NCI-H1048 (cell line): ENCODE measurements at places on chromosomes 12 and 14.

DNA sequence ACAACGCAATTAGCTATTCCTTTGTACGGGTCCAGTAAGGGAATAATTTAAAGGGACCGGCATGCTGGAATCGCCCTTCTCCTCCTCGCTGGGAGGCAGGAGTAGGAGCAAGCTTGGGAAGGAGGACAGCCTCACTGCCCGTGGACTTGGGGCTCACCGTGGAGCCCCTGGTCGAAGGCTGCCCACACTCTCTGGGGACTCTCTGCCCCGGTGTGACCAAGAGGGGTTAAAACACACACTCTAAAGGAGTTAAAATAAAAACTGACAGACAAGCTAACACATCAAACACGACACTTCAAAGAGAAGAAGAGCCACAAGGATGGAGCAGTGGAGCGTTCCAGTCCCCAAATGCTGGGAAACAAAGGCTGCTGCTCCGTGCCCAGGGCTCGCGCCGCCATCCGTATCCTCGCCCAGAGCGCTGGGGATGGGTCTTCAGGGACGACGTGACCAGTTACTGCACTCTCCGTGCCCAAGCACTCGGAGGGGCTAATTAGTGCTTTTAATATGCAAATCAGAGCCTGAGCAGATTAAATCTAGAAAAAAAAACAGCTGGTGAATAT lies 123.3 kb downstream of the PAPOLA start:
- DNase-seq: no peak

DNA sequence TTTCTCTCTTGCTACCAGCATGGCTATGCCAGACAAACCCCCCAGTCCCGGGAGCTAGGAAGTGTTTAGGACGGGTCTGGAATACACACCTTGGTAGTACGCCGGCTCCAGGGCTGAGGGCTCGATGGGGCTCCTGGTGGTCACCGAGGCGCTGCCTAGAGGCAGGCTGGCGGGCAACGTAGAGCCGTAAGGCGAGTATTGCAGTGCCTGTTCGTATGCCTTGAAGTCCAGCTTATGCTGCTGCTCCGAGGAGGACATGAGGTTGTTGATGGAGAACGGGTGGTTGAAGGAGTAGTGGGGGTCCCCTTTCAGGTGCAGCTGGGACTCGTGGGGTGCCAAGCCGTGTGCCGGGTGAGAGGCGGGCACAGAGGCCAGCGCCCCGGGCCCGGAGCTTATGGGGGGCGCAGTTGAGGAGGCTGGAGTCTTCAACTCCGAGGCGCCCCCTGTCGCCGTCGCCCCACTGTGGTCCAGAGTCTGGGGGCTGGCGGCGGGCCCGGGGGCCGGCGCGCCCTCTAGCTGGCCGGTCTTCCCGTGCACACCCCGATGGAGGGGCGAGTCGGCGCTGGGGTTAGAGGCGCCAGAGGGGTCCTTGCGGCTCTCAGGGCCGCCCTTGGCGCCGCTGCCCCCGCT lies 3.6 kb downstream of the FOXA1 start:
- no peak for DNase-seq

- no peak for DNase-seq
Measured at GRCh38 chr14:59098377-59098776, 90.1 kb upstream of the DAAM1 start.

DNA sequence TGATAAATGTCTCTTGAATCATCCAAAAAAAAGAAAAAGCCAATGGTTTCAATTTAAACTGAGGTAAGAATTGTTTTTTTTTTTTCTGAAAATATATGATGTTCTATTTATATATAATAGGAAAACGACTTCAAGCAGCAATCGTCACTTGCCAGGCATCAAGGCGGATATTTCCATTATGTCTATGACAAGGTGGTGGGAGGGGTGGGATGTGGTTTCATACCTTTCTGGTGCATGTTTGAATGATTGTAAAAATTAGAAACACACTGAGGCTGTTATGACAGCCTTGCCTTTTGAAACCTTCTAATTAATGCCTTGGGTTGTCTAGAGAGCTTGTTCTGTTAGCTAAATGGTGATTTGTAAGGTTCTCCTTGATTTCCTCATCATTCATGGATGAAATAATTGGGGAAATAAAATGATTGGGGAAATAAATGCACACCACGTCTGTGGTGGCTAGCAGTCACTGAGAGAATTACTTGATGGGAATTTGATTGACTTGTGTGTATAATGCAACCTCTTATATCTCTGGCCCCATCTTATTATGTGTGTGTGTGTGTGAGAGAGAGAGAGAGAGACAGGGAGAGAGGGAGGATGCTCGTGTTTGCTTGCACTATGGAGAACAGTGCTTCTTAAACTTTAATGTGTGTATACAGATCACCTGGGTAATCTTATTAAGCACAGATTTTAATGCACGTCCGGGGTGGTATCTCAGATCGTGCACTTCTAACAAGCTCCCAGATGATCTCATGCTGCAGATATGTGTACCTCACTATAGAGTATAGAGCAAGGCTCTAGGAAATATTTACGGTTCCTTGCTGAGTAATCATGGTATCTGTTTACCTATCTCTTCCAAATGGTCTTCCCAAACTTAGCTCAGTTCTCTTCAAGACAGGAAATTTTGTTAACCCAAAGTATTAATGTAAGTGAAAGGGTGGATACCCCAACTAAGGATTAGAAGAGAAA lies 502.6 kb downstream of the DIO2 start:
- no peak for DNase-seq

- no peak for DNase-seq
Measured at GRCh38 chr12:69514845-69515244, 44.7 kb downstream of the FRS2 start.

- DNase-seq: no peak
Measured at GRCh38 chr14:104140463-104141331, 2.3 kb downstream of the KIF26A start.

- DNase-seq: no peak
Measured at GRCh38 chr14:79493081-79493645, 718.1 kb downstream of the DIO2 start.

- DNase-seq: no peak
Measured at GRCh38 chr14:69666112-69666511, 54.7 kb downstream of the SUSD6 start.

DNA sequence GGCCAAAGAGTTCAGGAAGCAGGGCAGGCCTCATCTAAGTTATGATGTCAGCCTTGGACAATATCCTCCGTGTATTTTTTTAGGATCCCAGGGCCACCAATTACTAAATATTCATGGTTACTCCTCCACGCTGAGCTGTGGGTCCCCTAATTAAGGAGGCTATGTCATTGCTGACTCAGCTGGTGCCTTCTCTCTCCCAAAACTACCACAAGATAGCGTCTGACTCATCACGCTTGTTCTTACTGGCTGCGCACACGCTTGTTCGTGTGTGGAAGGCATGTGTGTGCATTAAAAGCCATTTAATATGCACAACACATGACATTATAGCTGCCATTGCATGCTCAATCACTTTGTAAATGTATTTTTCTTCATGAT lies 78.3 kb downstream of the GSC start:
- DNase-seq: no peak

DNA sequence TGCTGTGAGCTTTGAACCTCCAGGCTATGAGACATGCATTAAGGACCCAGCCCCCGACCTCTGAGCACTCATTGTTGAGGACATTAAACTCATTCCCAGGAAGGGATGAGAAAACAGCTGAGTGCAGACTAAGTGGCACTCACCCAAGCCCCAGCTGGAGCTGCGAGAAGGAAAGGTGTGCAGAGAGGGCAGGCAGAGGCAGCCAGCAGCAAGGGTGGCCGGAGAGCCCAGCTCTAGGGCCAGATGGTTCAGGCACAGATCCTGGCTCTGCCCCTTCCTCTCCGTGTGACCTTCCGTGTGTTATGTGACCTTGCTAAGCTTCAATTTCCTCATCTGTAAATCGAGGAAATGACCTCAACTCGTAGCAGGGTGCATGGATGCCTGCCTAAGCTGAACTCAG lies 3.7 kb downstream of the TSPAN11 start:
- no peak for DNase-seq

DNA sequence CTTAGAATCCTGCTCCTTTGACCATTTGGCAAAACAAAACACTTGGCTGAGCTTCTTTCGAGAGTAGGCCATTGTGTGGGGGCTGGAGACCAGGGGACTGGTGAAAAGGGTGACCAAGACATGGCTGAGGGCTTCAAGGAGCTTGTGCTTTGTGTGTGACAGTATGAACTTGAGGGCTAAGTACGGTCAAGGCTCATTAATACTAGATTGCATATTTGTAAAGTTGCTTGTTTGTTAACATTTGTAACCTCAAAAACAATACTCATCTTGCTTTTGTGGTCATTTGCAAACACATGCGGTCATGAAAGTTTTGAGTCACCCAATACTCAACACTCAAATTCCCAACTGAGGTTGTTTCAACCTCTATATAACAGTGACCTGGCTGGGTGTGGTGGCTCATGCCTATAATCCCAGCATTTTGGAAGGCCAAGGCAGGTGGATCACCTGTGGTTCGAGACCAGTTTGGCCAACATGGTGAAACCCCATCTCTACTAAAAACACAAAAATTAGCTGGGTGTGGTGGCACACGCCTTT lies 42.5 kb downstream of the ZFYVE26 start:
- no peak for DNase-seq

DNA sequence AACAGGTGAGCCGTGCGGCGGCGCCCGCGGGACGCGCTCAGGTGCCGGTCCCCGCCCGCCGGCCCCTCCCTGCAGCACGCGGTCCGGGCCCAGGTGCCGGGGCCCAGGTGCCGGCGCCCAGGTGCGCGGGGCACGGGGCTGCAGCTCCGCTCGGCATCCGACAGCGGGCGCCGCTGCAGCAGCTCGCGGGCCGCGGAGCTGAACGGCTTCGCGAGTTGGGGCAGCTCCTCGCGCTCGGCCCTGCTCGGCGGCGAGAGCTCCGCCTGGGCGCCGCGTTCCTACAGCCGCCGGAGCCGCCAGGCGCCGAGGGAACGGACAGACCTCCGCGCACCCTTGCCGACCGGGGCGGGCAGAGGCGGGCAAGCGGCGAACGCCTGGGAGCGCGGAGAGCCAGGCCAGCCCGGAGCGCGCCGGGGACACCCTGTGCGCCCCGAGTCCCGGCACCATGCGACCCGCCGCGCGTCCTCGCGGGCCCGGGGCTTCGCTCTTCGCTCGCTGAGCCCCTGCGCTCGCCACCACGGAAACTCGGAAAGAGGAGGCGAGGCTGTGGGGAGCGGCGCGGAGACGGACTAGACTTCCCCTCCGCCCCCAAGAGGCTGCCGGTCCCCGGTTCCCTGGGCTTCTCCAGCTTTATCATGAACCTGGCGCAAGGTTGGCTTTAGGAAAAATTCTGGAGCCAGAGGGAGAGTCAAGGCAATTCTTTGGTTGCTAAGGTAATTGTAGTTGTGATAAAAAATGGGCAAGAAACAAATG lies at the start of gene RGS6:
Gene RGS6, plus strand, starts transcription at position 201 of the 753 bp plus-strand sequence.
- DNase-seq: no peak

GRCh38 chr12:47385653-47386052 lies 305.9 kb upstream of the AMIGO2 start:
- no peak for DNase-seq

- no peak for DNase-seq
Measured at GRCh38 chr14:95197551-95197950, 40.2 kb upstream of the DICER1 start.

DNA sequence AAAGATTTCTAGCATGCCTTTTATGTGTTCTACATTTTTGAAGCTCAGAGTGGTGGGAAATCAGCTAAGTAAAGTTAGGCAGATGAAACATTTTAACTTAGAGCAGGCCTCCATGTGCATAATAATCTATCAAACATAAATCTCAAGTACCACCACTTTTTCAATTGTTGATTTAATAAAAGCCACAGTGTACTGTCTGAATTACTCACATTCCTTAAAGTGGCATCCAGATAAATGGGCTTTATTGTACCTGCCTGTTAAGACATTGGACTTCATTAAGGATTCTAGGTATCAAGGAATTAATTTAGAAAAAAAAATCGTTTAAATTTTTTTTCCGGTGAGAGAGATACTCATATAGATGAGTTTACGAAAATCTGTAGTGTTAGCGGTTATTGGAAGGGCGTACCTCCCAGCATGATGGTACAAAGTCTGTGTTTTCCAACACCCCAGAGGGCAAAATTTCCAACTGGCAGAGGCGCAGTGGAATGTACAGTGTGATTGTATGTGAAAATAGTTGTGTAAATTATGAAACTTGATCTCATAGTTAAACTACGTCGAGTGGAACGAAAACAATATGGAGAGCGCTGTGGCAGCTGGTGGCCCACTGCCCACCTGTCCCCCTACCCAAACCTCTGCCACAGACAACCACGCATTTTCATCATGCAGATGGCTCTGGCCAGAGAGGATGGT lies 25.0 kb downstream of the ELK3 start:
- DNase-seq: no peak

DNA sequence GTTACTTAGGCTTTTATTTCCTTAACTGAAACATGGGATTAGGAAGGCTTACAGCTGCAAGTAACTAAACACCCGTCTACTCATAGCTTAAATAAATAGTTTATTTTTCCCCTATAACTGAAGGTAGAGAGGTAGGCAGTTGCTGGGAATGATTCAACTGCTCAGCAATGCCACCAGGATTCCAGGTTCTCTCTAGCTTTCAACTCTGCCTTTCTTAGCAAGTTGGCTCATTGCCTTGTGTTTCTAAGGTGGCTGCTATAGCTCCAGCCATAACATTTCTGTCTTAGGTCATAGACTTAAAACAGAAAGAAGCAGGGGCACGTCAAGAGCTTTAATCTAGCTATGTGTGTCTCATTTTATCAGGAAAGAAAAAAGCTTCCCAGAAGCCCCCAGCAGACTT lies 103.7 kb upstream of the MDM1 start:
- no peak for DNase-seq

- no peak for DNase-seq
Measured at GRCh38 chr12:103160622-103161021, 203.1 kb downstream of the ASCL1 start.

- no peak for DNase-seq
Measured at GRCh38 chr12:45273717-45274271, 57.9 kb downstream of the ANO6 start.

DNA sequence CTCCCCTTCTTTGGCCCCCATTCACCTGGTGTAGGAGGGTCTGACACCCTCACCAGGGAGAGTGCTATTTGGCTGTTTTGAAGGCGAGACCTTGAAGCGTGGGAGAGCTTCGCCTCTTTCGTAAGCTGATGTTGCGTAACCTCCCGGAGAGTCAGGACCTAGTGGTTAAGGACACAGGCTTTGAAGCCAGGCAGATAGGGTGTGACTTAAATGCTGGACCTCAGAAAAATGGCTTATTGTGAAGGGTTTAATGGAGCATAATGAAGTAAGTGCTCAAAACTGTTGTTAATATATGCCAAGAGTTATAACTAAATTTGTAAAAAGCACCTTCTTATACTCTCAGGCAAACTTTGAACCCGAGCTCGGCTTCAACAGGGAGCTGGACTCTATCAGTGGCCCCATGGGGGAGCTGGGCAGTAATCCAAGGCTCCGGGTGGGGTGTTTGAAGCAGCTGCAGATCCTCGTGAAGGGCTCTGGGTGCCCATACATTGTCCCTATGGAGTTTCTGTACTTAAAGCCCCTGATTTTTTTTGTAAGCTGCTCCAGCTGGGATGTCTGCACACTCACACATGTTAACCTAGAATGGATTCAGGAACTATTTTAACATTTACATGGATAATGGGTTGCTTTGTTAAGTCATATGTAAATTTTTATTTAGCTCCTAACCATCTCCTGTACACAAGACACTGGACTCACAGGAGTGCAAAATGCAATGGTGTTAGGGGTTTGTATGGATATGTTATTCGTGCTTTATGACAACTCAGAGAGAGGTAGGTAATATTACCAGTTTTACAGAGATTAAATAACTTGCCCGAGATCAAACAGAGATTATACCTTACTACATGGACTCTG lies 26.0 kb downstream of the PPFIBP1 start:
- no peak for DNase-seq
